Astrocyte of the spinal cord (primary cell): ENCODE measurements at places on chromosomes 12 and 14.

GRCh38 chr12:765840-766239 lies 13.5 kb downstream of the WNK1 start:
- no peak for DNase-seq

DNA sequence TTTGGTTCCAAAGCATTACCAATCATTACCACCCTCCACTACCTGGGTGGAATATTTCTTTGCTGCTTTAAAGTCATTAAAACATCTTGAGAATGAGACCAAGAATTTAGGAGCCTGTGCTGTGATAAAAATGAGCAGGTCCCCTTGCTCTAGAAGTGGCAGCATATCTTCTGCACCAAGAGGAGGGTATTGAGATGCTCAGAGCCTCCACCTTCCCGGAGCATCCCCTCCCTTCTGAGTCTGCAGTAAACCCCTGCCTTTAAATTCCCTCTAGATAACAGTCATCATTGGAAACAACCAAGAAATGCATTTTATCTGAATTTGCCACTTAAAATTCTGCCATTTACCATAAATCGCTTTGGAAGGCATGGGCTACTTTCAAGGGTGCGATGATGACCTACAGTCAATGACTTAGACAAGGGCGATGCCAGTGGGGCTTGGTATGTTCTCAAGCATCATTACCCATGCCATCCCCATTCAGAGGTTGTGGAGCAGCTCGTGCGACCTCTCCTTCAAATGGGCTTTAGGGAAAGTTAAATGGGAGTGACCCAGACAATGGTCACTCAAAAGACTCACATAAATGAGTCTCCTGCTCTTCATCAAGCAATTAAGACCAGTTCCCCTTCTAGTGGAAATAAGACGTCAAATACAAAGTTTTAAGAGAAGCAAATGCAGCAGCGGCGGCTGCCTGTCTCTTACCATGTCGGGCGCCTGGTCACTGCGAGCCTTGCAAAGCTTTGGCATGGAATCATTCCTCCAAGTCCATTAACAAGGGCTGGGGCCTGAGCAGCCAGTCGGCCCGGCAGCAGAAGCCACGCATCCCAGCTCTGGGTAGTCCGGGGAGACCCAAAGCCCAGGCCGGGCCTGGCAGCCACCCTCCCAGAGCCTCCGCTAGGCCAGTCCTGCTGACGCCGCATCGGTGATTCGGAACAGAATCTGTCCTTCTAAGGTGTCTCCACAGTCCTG lies 334.5 kb downstream of the TMEM121 start:
- no peak for DNase-seq

DNA sequence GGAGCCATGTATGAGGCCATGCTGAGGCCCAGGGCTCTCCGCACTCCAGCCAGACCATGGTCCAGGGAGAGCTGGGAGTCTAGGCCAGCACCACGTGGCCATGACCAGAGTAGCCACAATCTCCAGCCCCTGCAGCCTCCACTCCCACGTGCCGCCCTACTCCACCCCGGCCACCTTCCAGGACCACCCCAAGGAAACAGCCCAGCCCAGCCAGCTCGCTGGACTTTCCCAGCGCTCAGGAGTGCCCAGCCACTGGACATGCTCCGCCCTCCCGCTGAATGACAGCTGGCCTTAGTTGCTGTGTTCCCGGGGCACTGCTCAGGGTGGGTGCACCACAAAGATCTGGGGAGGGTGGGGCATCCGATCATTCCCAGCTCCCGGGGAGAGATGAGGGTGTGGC lies 2.1 kb upstream of the C14orf180 start:
- DNase-seq: no peak

GRCh38 chr14:68886109-68886434 lies 93.0 kb downstream of the ACTN1 start:
- no peak for DNase-seq

- DNase-seq: peak; percentile 6
Measured at GRCh38 chr12:59372956-59373355, 222.9 kb upstream of the SLC16A7 start.

DNA sequence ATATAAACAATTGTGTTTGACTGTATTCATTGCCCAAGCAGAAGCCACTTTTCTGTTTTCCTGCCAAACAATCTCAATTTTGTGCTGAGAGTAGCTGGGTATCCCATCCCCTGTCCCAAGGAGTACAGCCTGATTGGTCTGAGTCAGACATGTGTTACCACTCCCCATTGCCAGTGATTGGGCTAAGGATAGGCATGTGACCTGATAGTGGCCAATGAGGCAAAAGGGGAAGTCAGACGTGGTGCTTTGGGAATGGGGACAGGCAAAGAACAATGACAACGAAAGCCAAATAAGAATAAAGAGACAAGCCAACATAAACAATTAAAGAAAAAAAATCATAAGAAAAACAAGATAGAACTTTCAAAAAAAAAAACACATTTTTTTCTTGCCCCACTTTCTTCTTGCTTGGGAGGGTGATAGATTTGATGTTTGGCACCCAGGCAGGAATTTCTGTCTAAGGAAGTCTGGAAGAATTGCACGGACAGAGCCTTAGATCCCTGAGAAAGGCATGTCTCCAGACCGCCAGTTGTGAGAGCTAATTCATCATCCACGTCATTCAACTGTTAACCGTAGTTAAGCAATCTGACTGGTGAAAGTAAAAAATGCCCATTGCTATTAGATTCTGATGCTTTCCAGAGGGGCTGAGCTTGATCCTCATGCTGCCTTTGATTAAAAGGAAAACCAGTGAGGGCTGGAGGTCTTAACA lies 626.6 kb upstream of the TMEM132C start:
- peak; percentile 64 for DNase-seq

DNA sequence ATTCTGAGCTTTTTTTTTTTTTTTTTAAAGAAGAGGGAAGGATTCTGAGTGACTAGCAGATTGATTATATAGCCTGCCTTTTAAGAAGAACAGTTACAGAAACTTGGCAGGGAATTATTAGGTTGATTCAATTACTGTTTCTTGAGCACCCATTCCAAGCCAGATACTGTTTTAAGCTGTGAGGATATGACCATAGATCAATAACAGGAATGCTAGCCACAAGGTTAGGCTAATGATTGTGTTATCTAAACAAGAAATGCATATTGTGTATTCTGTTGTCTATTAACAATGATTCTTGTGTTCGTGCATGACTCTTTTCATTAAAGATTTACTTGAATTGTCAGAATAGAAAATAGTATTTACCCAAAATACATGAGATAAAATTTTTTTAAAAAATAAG lies 67.1 kb downstream of the PRORP start:
- DNase-seq: no peak

DNA sequence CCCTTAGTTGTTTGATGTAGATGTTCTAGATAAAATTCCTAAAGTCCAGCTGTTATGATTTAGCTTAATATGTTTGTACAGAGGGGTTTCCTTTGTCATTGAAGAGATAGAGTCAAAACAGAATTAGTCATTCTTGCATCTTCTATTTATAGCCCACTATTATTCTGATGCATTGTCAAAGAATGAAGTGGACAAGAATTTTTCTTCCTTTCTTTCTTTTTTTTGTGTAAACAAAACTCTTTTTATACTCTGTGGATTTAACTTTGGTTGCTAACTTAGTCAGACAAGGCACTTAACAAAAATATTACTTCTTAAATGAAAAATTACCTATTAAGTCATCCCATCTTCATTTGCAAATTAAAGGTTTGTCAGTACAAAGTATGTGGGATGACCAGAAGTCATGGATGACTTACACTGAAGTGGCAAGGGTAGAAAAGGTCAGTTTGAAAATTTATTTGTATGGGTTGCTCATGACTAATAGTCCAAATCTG lies 215.6 kb upstream of the DDHD1 start:
- peak; percentile 80 for DNase-seq

DNA sequence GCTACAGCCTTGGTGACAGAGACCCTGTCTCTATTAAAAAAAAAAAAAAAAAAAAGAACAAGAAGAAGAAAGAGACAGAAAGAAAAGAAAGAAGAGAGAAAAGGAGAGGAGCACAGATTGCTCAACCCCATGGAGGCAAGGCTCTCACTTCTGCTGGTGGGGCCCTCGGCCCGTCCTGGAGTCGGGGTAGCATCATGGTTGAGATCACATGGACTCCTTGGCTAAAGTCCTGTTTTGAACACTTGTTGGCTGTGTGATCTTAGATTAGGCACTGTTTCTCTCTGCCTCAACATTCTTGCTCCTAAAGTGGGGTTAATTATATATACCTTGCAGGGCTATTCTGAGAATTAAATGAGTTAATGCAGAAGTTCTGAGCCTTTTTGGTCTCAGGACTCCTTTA lies 207.7 kb downstream of the CACNA1C start:
- DNase-seq: no peak

GRCh38 chr12:126937431-126937830 lies 1329.5 kb upstream of the TMEM132C start:
- DNase-seq: no peak

- no peak for DNase-seq
Measured at GRCh38 chr12:47816403-47817271, 3.1 kb downstream of the HDAC7 start.

DNA sequence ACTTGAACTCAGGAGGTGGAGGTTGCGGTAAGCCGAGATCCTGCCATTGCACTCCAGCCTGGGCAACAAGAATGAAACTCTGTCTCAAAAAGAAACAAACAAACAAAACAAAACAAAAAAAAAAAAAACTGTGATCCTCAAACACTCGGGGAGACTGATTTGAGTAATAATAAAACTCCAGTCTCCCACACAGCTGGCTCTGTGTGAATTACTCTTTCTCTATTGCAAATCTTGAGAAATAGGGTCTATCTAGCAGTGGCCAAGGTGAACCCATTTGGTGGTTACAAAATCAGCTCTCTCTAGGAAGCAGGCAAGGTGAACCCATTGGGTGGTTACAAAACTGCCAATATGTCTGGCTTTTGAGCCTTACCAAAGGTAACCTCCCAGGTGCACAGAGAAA lies 6.0 kb upstream of the ACOT6 start:
- no peak for DNase-seq

- no peak for DNase-seq
Measured at GRCh38 chr12:23472329-23472971, 477.0 kb downstream of the SOX5 start.

DNA sequence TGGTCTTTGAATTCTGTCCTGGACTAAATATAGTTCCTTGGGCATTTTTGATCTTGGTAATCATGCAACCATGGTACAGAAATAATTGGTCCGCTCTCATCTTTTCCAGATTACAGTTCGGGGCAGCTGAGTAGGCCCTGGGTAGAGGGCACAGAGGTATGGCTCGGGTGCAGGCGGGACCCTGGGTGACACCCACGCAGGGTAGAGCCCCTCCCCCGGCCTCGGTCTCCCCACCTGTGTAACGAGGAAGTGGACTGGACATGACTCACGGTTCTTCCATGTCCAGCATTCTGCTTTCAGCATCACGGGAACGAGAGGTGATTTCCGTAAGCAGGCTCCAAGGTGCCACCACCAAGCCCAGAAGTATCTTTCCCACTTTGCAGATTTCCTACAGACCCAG lies 91.0 kb upstream of the DIO3 start:
- no peak for DNase-seq

DNA sequence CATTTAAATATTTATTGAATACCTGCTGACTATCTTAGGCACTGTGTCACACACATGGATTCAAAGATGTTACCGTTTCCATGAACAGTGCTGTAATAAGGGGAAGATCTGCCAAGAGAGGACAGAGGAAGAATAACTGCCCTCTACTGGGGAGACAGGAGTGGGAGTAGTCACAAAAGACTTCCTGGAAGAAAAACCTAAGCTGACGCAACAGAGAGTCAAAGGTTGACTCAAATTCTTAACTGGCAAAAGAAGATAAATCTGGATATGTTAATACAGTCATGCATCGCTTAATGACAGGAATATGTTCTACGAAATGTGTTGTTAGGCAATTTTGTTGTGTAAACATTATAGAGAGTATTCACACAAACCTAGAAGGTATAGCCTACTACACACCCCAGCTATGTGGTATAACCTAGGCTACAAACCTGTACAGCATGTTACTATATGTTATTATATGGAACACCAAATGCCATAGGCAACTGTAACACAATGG lies 51.5 kb downstream of the DCAF5 start:
- DNase-seq: peak; percentile 85

DNA sequence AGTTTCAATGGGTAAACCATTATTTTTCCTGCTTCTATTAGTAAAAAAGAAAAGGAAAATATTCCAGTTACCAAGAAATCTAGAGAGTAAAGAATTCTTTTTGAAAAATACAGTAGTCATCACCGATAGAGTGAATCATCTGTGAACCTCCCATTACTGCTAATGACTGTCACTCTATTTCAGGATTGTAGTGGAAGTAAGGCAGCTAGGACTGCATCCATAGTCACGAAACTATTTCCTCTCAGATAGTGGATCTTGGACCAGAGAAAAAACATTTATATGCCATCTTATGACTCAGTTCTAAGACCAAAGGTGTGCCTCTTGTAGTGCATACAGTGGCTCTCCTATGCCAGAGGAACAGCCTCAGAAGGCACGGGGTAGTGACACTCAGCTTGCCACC lies 173.9 kb upstream of the PLEKHA5 start:
- no peak for DNase-seq

DNA sequence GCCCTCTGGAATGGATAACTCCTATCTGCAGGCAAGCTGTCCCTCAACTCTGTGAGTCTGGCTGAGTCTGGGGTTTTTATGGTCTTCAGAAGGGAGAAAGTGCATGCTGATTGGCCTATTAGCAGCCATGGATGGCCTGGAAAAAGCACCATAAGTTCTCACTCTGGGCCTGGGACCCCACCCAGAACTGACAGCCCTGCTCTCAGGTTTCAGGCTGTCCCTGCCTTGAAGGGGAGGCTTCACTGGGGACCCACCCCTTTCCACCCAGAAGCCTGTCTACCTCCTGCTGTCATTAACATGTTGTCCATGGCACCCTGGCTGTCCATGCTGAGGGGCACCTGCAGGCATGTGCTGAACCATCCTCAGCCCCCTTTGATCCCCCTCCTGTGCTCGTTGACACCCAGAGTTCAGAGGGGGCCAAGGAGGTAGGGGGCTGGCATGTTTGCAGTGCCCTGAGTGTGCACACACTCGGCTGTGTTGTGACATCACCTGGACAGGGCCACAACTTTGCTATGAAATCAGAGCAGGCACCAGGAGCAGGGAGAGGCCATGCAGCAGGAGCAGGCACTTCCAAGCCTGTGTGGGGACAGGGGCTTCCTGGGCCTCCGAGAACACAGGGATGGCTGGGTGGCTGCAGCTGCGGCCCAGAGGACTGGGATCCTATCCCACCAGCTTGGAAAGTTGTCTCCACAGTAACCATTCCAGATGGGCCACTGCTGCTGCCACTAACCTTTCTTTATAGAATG lies 84.7 kb downstream of the ACSS3 start:
- DNase-seq: no peak

GRCh38 chr12:132593521-132593920 lies 16.9 kb downstream of the LRCOL1 start:
- DNase-seq: no peak

DNA sequence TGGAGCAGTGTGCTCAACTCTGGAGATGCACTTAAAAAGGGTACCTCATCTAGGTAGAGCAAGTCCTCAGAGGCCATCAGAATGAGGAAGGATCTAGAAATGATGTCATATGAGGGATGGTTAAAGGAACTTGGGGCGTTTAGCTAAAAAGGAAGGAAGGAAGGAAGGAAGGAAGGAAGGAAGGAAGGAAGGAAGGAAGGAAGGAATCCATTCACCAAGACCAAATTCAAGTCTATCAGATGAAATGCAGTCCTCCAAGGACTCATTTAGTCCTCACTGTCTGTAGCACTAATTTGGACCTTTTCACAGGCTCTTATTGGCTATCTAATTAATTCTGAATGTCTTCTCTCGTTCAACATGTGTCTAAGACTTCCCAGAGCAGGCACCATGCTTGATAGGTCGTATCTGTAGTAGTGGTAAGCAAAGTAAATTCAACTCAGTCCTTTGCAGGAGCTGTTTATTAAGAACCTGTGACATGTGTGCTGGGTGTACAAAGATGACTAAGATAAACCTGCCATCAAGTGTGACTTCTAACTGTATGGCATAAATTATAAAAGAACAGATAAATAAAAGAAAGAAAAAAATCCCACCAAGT lies 63.5 kb downstream of the LLPH start:
- DNase-seq: no peak
